PC-3 (cell line): ENCODE measurements at places on chromosomes 12 and 14. TPM values are rescaled to one million over a fixed set of nuclear protein-coding genes. Genes with fewer than 3 reads are reported as not detected.

GRCh38 chr12:84411031-84411430 is 501.6 kb downstream of the SLC6A15 start:
- no peaks in the 10 kb centered on the region for H3K4me1 ChIP-seq
- H3K27me3 ChIP-seq = no peaks in the 10 kb centered on the region
- H3K27ac ChIP-seq = no peak overlapping the region
- no peak for DNase-seq

DNA sequence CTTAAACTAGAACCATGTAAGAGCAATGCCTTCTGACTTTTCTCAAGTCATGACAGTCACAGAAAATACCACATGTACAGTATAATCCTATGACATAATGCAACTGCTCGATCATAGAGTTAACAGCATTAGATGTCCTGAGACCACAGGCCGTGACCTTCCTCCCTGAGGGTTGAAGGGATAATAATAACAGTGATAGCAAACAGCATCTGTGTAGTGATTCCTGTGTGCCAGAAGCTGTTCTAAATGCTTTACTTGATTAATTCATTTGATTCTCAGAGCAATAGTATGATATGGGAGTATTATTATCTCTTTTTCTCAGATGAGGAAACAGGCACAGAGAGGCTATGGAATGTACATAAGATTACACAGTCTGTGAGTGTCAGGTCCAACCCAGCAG is 53.2 kb downstream of the SLC35F4 start:
- H3K27ac ChIP-seq = no peak overlapping the region
- H3K4me3 ChIP-seq = no peak overlapping the region
- no peak for DNase-seq
- H3K4me1 ChIP-seq = 0 out of 2 replicates have a peak, but pooled peaks cover 4% of the 10 kb centered on the region

DNA sequence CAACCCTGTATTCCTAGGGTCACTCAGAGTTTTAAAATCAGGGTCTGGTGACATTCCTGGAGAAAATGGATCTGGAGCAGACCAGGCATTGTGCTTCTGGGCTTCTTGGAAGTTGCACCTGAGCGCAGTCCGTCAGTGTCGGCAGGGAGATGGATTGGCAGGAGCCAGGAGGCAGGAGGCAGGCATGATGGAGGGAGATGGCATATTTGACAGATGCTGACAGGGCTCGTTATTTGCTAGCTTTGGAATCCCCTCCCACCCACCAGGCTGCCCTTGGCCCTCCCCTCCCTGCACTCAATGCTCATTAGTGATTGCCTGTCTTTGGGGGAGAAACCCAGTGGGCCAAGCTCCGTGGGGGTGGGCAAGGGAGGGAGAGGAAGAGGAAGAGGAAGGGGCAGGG is 4.7 kb downstream of the CISTR start:
- no peak for DNase-seq
- peaks cover 14% of the 10 kb centered on the region; the same call in 1 of the 2 replicates for H3K4me1 ChIP-seq
- H3K36me3 ChIP-seq = no peaks in the 10 kb centered on the region; the same call in 1 of the 2 replicates
- H3K4me3 ChIP-seq = peak overlapping the region; percentile 7; the same call in 1 of the 2 replicates

GRCh38 chr12:110266980-110267620 is 13.9 kb upstream of the ATP2A2 start:
- DNase-seq = peak; percentile 77
- no peaks in the 10 kb centered on the region for H3K27me3 ChIP-seq

DNA sequence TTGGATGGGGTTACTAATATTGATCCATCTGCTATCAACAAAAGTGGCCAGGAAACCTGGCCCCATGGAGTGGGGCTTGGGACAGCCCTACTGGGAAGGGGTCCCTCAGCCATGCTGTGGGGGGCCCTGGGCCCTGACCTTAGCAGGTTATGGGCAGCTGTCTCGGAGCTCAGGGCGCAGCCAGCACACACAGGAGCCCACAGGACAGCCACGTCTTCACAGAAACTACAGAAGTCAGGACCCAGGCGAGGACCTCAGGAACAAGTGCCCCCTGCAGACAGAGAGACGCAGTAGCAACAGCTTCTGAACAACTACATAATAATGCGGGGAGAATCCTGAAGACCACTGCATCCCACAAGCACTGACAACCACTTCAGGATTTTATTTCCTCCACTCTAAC is 11.9 kb upstream of the FKBP11 start:
- no peaks in the 10 kb centered on the region for H3K27me3 ChIP-seq
- peaks cover 50% of the 10 kb centered on the region for H3K36me3 ChIP-seq
- no peak for DNase-seq
- H3K27ac ChIP-seq = no peak overlapping the region
- no peak overlapping the region for H3K4me3 ChIP-seq

DNA sequence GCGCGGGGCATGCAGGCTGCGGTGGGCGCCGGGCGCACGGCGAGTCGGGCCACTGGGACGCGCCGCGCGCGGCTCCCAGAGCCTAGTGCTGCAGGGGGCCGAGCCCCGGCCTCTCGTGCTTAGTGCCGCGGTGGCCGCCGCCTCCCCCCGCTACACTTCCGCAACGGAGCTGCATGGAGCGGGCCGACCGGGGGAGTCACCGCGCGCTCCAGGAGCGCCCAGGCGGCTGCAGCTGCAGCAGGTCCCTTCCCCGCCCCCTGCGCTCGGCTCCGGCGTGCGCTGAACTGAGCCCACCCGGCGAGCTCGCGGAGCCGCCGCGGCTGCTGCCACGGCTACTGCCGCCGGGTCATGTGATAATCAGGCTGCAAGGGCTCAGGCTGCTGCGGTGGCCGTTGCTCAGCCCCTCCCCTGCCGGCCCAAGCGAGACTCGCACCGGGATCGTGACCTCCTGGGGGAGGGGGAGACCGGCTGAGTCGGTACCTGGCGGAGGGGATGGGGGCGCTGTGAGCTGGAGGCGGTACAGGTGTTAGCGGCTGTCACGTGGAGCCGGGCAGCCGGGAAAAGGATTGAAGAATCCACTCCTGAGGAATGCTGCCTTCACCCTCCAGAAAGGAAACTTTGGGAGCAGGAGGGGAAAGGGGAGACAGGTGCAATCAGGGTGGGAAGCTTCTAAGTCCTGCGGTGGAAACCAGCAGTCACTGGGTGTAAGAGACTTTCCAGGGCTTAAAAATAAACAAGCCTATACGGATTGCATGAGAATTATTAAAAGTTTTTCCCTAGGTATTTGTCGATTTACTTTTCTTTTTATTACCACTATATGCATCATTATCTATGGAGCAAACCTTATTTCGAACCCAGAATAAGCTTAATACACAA is at the start of gene PPM1H:
Gene PPM1H, minus strand, starts transcription at position 352 of the 876 bp plus-strand sequence. CDS start 414 bp downstream, outside the sequence.
- H3K27me3 ChIP-seq = no peaks in the 10 kb centered on the region
- peak; percentile 89 for DNase-seq
- peaks cover 23% of the 10 kb centered on the region for H3K4me1 ChIP-seq
- H3K27ac ChIP-seq = peak within 1 kb of the TSS; percentile 10
- no peaks in the 10 kb centered on the region for H3K36me3 ChIP-seq

GRCh38 chr14:54809767-54810166 is 92.9 kb downstream of the GCH1 start:
- H3K27ac ChIP-seq = no peak overlapping the region
- H3K4me1 ChIP-seq = peaks cover 5% of the 10 kb centered on the region
- H3K36me3 ChIP-seq = no peaks in the 10 kb centered on the region
- no peaks in the 10 kb centered on the region for H3K27me3 ChIP-seq

DNA sequence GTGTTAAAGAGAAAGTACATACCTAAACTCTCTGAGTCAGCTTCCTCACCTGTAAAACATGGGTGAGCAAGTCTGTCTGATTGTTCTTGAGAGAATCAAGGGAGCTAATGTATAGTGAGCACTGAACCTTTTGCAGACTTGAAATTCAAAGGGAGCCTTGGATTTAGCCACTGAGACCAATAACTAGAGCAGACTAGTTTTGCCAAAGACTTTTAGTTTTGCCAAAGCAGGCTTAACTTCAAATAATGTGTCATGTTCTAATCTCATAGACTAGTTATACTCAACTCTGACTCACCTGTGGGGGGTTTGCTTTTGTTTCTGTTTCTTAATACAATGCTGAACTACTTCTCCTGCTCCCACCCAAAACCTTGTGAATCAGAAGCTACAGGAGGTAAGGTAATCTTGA is 123.7 kb downstream of the SLC25A21 start:
- peak; percentile 94 for DNase-seq
- H3K27me3 ChIP-seq = no peaks in the 10 kb centered on the region
- no peaks in the 10 kb centered on the region for H3K36me3 ChIP-seq
- H3K4me1 ChIP-seq = peaks cover 34% of the 10 kb centered on the region

- peaks cover 34% of the 10 kb centered on the region for H3K27me3 ChIP-seq
- no peak overlapping the region for H3K4me3 ChIP-seq
- H3K36me3 ChIP-seq = no peaks in the 10 kb centered on the region
- no peak for DNase-seq
- H3K27ac ChIP-seq = no peak overlapping the region
- no peaks in the 10 kb centered on the region for H3K4me1 ChIP-seq
Measured at GRCh38 chr12:2068653-2069052, 15.9 kb downstream of the CACNA1C start.

DNA sequence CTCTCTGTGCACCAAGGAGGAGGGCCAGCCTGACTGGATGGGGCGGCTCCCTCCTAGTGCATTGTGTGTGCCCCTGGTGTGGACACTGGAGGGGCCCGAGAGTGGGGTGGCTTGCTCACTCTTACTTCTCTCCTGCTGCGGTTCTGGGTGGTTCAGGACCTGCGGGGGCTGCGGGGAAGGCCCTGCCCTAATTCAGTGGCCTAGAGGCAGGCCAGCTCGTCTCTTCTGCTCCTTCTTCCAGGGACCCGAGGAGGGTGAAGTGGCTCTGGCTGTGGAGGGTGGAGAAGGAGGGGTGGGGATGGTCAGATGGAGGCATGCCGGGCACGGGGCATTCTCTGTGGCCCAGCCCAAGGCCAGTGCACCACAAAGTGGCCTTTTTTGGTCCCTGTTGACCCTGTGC is 87.1 kb downstream of the BEGAIN start:
- H3K27ac ChIP-seq = no peak overlapping the region
- no peak overlapping the region for H3K4me3 ChIP-seq
- no peaks in the 10 kb centered on the region for H3K27me3 ChIP-seq
- H3K36me3 ChIP-seq = no peaks in the 10 kb centered on the region

The TEX52 gene
- total RNA-seq = not detected in 2 replicates

The CMKLR1 gene
- total RNA-seq = not detected in 2 replicates

The C12orf60 gene
- total RNA-seq = 0.29 and 0.47 TPM in 2 replicates

The PROX2 gene
- total RNA-seq = not detected in 2 replicates

The KCNC2 gene
- total RNA-seq = not detected in 2 replicates

The DNAAF2 gene
- total RNA-seq = 23.2 and 31.3 TPM in 2 replicates

The SLC6A13 gene
- not detected in 2 replicates for total RNA-seq

The GPRC5A gene
- 140 and 144 TPM in 2 replicates for total RNA-seq
